B cell (primary cell): ENCODE measurements at places on chromosomes 11 and 22. TPM values are rescaled to one million over a fixed set of nuclear protein-coding genes. Genes with fewer than 3 reads are reported as not detected.

GRCh38 chr11:10856689-10857458 is 979 bp downstream of the ZBED5 start:
- peak; percentile 23 for DNase-seq

DNA sequence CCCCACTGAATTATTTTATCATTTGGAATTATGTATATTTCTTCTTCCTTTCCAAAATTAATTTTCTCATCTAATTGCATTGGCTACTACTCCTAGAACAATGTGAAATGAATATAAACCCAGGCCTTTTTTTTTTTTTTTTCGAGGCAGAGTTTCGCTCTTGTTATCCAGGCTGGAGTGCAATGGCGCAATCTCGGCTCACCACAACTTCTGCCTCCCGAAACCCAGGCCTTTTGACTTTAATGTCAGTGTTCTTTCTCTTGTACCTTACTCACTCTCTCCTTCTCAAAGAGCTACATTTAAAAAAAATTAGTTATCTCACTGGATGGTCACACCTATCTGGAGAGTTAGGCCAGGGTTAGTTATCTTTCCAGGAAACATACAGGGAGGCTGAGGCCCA is 35.3 kb upstream of the LRRC32 start:
- DNase-seq: no peak

DNA sequence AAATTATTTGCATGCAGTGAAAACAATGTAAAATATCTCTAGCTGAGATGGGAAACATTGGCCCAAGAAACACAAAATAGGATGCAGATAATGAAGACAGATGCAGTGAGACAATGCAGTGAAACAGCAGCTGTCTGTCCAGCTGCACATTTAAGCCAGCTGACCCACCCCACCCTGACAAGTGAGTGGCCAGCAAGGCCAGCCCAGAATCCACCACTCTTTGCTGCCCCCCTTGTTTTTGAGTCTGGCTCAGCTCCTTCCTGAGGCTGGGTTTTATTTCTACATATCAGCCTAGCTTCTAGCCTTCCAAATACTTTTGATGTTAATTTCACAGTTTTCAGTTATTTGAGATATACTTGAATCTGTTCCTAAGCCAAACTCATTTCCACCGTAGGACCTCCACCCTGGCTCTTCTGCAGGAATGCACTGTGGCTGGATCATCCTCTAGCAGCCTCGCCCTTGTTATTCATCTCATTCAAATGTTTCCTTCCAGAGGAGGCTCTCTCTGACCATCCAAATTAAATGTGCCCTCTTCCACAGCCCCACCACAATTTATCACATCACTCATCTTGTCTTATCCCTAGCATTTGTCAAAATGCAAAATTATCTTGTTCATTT is 154.1 kb upstream of the POU2AF2 start:
- no peak for DNase-seq

GRCh38 chr11:76807206-76807875 is 24.2 kb downstream of the TSKU start:
- peak; percentile 70 for DNase-seq

GRCh38 chr11:4090258-4090657 is 4.3 kb upstream of the RRM1 start:
- no peak for DNase-seq

DNA sequence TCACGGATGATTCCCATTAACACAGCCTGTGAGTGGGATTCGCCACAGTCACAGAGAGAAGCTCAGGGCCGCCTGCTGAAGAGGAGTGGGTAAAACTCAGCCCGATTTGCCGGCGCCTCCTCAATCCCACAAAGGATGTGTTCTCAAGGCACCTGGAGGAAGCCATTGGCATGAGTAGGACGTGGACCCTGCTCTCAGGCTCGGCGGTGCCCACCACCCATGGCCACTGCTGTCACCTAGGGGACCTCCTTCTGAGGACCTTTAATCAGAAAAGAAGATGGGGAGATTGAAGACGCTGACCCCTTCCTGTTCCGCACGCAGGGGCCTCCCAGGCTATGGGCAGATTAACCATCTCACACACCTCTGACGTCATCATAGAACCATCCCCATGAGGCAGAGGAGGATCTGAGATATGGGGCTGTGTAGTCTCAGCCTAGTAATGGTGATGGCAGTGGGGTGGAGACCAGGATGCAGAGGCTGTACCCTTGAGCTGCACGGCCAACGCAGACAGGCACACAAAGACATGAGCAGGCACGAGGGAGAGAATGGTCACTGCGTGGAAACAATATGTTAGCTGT is 571.8 kb downstream of the BRD1 start:
- DNase-seq: no peak

SCT gene
- total RNA-seq: not detected in 2 replicates
